Central memory CD8-positive, alpha-beta T cell (primary cell): ENCODE measurements at places on chromosomes 12 and 14.
A peak's percentile ranks its signal among the peaks of the same experiment; 100 is the strongest.

DNA sequence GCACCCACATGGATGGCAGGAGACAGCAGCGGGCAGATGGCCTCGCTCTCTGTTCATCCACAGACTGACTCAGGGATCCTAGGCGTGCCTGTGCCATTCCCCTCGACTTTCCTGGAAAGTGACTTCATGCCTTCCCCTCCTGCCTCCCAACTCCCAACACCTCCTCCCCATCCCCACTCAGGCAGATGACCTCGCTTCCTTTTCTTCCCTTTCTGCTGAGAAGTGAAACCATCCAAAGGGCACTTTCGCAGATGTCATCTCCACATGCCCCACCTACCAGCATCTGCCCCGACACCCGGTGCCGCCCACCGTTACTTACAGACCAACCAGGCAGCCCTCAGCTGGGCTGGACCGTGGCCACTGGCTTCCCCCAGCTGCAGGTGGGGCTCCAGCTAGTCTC lies 29.6 kb downstream of the BEGAIN start:
- no peak overlapping the region for H3K4me3 ChIP-seq
- no peak overlapping the region for H3K27ac ChIP-seq
- no peak for DNase-seq
- peaks cover 39% of the 10 kb centered on the region for H3K27me3 ChIP-seq
- no peaks in the 10 kb centered on the region for H3K4me1 ChIP-seq
- peaks cover 2% of the 10 kb centered on the region for H3K36me3 ChIP-seq

- H3K27ac ChIP-seq = no peak overlapping the region
- H3K4me3 ChIP-seq = no peak overlapping the region
- H3K4me1 ChIP-seq = peaks cover 5% of the 10 kb centered on the region
- H3K36me3 ChIP-seq = no peaks in the 10 kb centered on the region
- H3K27me3 ChIP-seq = peaks cover 33% of the 10 kb centered on the region
- DNase-seq = no peak
Measured at GRCh38 chr12:52413782-52414345, 7.7 kb upstream of the KRT82 start.

GRCh38 chr14:53963320-53964227 lies 6.9 kb upstream of the BMP4 start:
- DNase-seq = no peak
- H3K4me1 ChIP-seq = no peaks in the 10 kb centered on the region
- H3K36me3 ChIP-seq = no peaks in the 10 kb centered on the region
- H3K27ac ChIP-seq = no peak overlapping the region

- H3K4me1 ChIP-seq = no peaks in the 10 kb centered on the region
- H3K36me3 ChIP-seq = no peaks in the 10 kb centered on the region
- no peak for DNase-seq
- no peak overlapping the region for H3K4me3 ChIP-seq
- H3K27ac ChIP-seq = no peak overlapping the region
Measured at GRCh38 chr14:57883061-57883460, 17.2 kb upstream of the SLC35F4 start.

- no peaks in the 10 kb centered on the region for H3K27me3 ChIP-seq
- H3K4me3 ChIP-seq = no peak overlapping the region
- peaks cover 52% of the 10 kb centered on the region for H3K36me3 ChIP-seq
- no peak for DNase-seq
- H3K27ac ChIP-seq = no peak overlapping the region
Measured at GRCh38 chr12:131738196-131738595, 27.3 kb downstream of the SFSWAP start.

DNA sequence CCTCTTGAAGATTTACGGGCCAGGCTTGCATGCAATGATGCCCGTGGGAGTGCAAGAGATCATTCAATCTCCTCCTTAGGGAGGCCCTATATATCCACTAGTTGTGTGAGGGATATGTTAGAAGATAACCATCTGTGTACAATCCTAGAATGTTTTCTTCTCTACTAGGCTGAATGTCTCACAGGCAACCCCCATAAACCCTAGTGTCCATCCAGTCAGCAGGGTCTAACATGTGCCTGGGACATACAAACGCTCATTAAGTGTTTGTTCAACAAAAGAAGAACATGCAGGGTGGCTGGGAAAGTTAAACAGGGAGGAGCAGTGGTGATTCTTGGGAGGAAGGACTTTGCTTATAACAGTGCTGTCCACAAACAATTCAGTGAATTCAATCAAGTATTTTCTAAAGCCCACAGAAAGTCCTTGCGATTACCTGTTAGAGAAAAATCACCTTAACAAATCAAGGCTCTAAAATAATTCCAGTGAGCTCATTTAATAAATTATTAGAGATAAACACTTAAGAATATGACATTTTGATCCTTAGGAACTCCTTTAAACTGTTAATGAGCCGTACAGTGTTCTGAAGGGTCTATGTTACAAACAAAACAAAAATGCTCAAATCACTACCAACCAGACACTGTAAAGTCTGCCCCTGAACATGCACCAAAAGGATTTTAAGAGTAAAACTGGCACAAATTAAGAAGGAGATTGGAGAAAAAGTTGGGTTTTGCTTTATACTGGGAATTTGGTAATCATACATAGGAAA lies 96.6 kb upstream of the FERMT2 start:
- H3K4me3 ChIP-seq = no peak overlapping the region
- no peak for DNase-seq
- H3K27ac ChIP-seq = no peak overlapping the region
- peaks cover 16% of the 10 kb centered on the region for H3K36me3 ChIP-seq

- H3K27me3 ChIP-seq = no peaks in the 10 kb centered on the region
- H3K4me1 ChIP-seq = no peaks in the 10 kb centered on the region
- no peak overlapping the region for H3K4me3 ChIP-seq
- H3K27ac ChIP-seq = no peak overlapping the region
Measured at GRCh38 chr12:52534482-52534881, 14.3 kb upstream of the KRT5 start.

GRCh38 chr14:71383510-71383909 lies 476.3 kb downstream of the PCNX1 start:
- no peaks in the 10 kb centered on the region for H3K27me3 ChIP-seq
- peaks cover 47% of the 10 kb centered on the region for H3K4me1 ChIP-seq
- H3K27ac ChIP-seq = no peak overlapping the region

- no peaks in the 10 kb centered on the region for H3K4me1 ChIP-seq
- H3K27me3 ChIP-seq = no peaks in the 10 kb centered on the region
- no peaks in the 10 kb centered on the region for H3K36me3 ChIP-seq
- DNase-seq = no peak
- no peak overlapping the region for H3K4me3 ChIP-seq
- no peak overlapping the region for H3K27ac ChIP-seq
Measured at GRCh38 chr14:66380143-66380542, 106.0 kb upstream of the CCDC196 start.

GRCh38 chr12:47904713-47905709 lies at the start of gene VDR:
Gene VDR (minus strand): TSS chr12:47904994. CDS start chr12:47879113, 25,881 bp downstream.
- DNase-seq = peak; percentile 31
- H3K27ac ChIP-seq = no peak within 1 kb of the TSS
- peaks cover 30% of the 10 kb centered on the region for H3K4me1 ChIP-seq
- no peaks in the 10 kb centered on the region for H3K27me3 ChIP-seq

GRCh38 chr12:67929384-67929772 lies 59.9 kb upstream of the IFNG-AS1 start:
- no peaks in the 10 kb centered on the region for H3K4me1 ChIP-seq
- H3K27ac ChIP-seq = no peak overlapping the region

DNA sequence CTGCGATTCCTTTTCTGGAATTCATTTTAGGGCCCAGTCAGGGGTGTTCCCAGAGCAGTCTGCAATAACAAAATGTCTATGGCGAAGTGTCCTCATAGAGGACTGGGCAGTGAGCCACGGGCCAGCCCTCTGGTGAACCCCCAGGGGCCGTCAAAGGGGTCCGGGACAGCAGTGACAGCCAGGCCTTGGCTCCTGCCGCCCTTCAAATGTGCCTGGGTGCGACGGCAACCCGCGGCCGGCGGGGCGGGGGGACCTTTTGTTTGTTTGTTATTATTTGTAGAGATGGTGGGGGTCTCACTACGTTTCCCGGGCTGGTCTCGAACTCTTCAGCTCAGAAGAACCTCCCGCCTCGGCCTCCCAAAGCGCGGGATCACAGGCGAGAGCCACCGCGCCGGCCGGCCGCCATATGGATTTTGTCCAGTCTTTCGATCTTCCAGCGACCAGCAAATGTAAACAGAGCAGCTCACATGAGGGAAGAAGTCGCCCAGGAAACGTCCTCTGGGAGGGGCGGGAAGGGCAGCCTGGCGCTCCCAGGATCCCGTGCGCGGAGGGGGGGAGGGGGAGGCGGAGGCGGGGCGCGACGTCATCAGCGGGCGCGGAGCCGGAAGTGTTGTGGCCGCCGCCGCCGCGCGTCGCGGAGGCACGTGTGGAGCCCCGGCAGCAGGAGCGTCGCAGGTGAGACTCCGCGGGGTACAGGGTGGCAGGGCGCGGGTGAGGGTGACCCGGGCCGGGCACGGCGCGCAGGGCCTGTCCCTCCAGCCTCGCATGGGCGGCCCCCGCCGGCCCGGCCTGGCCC lies at the start of gene TRMT61A:
Gene TRMT61A (plus strand): TSS at position 610 of the 796 bp plus-strand sequence. CDS start 783 bp downstream, outside the sequence.
- peak within 1 kb of the TSS; percentile 95 for H3K27ac ChIP-seq
- peak; percentile 47 for DNase-seq
- peak within 1 kb of the TSS; percentile 91 for H3K4me3 ChIP-seq
- H3K4me1 ChIP-seq = peaks cover 32% of the 10 kb centered on the region

GRCh38 chr14:64929014-64929359 lies 13.6 kb downstream of the GPX2 start:
- no peak overlapping the region for H3K27ac ChIP-seq
- peaks cover 11% of the 10 kb centered on the region for H3K4me1 ChIP-seq

DNA sequence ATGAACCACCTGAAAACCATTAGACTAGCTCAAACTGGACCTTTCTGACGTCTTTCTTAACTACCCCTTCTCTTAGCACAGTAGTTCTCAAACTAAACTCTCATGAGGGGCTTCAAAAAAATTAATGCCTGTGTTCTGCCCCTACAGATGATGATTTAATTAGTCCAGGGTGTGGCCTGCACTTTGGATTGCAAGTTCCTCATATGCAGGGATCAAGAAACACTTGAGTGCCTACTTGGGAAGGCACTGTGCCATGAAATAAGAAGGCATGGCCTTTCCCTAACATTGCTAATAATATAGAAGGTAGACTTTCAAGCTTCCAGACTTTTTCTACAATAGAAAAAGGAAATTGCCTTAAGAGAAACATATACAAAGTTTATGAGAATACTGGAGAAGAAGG lies 22.8 kb upstream of the KLHDC2 start:
- H3K36me3 ChIP-seq = peaks cover 5% of the 10 kb centered on the region
- no peaks in the 10 kb centered on the region for H3K27me3 ChIP-seq
- H3K4me1 ChIP-seq = no peaks in the 10 kb centered on the region
- no peak overlapping the region for H3K27ac ChIP-seq

DNA sequence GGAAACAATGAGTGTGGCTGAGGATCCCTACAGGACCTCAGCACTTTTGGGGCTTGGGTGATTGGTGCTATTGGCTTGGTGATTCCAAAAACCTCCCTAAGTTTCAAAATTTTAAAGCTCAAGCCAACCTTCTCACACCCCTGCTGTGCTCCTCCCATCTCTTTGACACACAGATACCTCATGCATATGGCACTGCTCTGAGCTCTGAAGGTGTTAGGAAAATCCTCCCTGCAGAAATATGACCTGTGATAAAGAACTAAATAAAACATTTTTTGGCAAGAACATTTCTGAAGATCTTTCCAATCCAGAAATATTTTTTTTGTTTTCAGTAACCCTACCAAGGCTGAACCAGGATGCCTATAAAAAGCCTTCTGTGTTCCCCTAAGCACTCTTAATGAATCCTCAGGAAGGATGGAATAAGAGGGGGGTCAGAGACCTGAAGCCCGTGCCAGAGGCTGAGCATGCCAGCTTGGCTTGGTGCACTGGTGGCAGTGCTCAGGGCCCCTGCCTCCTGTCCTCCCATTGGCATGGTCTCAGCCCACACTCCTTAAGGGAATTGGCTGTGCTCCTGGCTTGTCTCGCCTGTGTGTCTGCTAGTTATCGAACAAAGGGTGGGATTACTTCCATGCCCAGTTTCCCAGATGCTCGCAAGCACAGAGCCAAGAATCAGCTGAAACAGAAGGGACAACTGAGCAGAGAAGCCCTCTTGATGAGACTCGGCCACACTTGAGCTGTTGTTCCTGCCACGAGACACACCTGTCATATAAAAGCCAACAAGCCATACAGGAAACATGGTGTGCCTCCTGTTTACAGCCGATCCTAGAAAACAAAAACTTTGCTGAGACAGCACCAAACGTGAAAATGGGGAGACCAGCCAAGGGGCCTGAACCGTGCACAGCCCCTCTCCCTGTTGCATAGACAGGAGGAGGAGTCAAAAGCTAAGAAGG lies 132.7 kb upstream of the EEA1 start:
- H3K27me3 ChIP-seq = peaks cover 51% of the 10 kb centered on the region
- H3K27ac ChIP-seq = no peak overlapping the region
- no peak overlapping the region for H3K4me3 ChIP-seq
- H3K4me1 ChIP-seq = no peaks in the 10 kb centered on the region
- no peaks in the 10 kb centered on the region for H3K36me3 ChIP-seq

GRCh38 chr12:124740691-124741137 lies 123.0 kb downstream of the SCARB1 start:
- H3K36me3 ChIP-seq = peaks cover 1% of the 10 kb centered on the region
- H3K27ac ChIP-seq = no peak overlapping the region
- no peak overlapping the region for H3K4me3 ChIP-seq
- H3K27me3 ChIP-seq = peaks cover 8% of the 10 kb centered on the region
- no peak for DNase-seq
- peaks cover 22% of the 10 kb centered on the region for H3K4me1 ChIP-seq

- H3K27ac ChIP-seq = no peak overlapping the region
- H3K36me3 ChIP-seq = no peaks in the 10 kb centered on the region
- H3K27me3 ChIP-seq = no peaks in the 10 kb centered on the region
- H3K4me3 ChIP-seq = no peak overlapping the region
- H3K4me1 ChIP-seq = no peaks in the 10 kb centered on the region
- DNase-seq = no peak
Measured at GRCh38 chr12:16766736-16767135, 160.8 kb upstream of the LMO3 start.
